GM18507 (cell line): ENCODE measurements at places on chromosomes 2 and 18.

- no peak for DNase-seq
Observed at GRCh38 chr2:98121149-98121548, 34.2 kb downstream of the VWA3B start.

- DNase-seq: no peak
Observed at GRCh38 chr2:95008306-95008705, 17.2 kb upstream of the MAL start.

DNA sequence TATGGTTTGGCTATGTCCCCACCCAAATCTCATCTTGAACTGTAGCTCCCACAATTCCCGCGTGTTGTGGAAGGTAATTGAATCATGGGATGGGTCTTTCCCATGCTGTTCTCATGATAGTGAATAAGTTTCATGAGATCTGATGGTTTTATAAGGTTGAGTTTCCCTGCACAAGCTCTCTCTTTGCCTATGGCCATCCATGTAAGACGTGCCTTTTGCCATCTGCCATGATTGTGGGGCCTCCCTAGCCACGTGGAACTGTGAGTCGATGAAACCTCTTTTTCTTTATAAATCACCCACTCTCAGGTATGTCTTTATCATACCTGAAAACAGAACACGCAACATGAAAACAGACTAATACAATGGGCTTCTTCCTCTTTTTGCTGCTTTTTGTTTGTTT lies 11.2 kb upstream of the C1D start:
- no peak for DNase-seq

GRCh38 chr2:128292599-128293425 lies 25.9 kb downstream of the HS6ST1 start:
- DNase-seq: no peak

GRCh38 chr2:134348239-134348638 lies 94.4 kb downstream of the MGAT5 start:
- no peak for DNase-seq

GRCh38 chr2:217419055-217419671 lies 559.3 kb upstream of the TNP1 start:
- DNase-seq: no peak

DNA sequence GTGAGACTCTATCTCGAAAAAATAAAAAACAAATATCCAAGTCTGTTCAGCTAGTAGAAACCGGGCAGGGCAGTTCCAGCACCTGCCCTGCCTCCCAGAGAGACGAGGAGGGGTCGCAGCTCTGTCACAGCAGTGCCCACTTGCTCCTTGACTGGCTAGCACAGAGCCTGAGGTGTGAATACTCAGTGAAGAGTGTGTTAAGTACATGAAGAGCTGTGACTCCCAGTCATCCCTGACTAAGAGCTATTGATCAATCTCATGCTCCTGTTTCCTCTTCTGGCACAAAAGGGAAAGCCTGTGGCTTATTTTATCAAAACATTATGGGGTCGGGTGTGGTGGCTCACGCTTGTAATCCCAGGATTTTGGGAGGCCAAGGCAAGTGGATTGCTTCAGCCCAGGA lies 83.0 kb upstream of the FZD7 start:
- no peak for DNase-seq

- DNase-seq: no peak
Observed at GRCh38 chr18:43789234-43790000, 512.1 kb upstream of the SYT4 start.

DNA sequence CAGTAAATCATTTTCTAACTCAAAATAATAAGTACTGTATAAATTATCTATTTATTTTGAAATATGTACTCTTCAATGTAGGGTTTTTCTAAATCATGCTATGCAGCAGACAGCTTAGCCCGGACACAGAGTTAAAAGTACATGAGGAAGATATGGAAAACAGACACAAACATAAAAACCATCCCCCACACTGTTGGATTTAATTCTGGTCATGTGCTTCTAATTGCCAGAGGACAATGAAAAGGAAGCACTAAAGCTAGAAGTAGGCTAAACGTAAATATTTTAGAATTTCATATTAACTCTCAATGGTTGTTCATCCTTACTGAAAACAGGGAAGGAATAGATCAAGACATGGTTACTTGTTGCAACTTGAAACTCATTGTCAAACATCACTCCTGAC lies 420.7 kb downstream of the ERBB4 start:
- DNase-seq: no peak

- no peak for DNase-seq
Observed at GRCh38 chr2:207892716-207893402, 123.2 kb upstream of the FZD5 start.

DNA sequence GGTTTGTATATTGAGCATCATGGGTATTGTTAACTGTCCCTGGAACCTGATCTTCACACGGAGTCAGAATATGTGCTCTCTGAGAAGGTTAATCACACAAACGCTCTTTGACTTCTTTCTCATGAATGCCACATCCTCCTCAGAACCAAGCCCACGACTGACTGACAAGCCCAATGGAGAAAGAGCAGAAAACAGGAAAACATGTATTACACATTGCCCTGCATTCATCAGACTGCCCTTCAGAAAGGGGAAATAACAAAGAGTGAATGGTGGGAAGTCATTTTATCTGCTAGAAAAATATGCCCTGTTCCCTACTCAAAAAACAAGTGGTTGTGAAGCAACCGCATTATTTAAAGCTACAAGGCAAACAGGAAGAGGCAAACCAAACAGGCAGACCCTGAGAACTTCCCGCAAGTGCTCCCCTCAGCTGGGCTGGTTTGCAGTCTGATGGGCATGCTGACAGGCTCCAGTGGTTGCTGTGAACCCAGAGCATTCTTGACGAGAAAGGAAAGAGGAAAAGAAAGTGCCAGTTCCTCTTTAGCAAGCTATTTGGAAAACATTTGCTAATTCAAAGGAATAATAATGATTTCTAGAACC lies 172.9 kb upstream of the SETBP1 start:
- DNase-seq: no peak

DNA sequence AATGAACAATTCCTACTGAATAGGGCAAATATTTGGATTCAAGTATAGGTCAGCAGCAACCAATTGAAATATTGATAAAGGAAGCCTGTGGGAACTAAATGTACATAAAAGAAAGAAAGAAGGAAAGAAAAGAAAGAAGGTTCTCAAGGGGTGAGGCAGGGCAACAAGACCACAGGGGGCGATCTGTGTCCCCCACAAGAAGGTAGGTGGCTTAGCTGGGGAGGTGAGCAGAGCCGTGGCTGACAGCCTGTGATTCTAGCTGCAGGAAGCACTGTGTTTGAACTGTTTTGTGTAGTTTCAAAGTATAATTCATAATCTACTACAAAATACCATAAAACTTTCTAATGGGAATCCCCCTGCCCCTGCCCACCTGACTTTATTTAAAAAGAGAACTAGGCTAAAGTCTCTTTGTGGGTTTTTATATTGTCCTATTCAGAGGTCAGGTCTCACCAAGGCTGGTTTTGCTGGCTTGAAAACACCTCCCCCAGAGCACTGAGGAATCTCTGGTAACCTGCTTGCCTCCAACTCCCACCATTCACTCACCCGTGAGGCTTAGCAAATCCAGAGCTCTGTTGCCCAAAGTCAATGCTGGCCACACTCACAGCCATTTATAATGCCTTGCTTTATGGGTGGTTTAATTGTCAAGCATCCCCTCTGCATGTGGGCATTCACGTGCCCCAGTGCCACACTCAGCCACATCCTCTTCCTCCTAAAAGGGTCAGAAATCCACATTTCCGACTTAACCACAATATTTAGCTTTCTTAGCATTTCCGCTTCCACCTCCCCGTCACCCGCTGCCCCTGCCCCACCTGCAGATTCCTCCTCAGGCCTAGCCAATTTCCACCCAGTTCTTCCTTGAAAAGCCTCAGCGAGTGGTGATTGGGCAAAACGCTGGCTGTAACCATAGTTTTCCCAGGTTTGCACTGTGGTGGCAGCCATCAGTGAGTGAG lies 36.4 kb upstream of the LMAN1 start:
- DNase-seq: no peak

GRCh38 chr2:120867290-120868241 lies 131.9 kb downstream of the GLI2 start:
- no peak for DNase-seq

DNA sequence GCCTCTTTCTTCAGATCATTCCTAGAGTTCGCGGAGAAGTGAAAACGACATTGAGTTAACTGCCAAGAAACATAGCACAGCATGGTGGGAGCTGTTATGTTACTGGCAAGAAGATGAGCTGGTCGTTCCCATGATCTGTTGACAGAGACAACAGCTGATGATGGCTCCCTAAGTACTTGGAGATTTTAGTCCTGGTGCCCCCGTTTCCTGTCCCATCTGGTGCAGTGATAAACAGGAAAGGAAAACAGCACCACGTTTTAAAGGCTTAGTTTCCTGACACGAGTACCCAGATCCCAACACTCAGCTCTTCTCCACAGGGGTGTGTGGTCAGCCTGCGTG lies 56.4 kb upstream of the KCNG2 start:
- DNase-seq: no peak
